GM13977 (cell line): ENCODE measurements at places on chromosomes 16 and 17.
A peak's percentile ranks its signal among the peaks of the same experiment; 100 is the strongest.

DNA sequence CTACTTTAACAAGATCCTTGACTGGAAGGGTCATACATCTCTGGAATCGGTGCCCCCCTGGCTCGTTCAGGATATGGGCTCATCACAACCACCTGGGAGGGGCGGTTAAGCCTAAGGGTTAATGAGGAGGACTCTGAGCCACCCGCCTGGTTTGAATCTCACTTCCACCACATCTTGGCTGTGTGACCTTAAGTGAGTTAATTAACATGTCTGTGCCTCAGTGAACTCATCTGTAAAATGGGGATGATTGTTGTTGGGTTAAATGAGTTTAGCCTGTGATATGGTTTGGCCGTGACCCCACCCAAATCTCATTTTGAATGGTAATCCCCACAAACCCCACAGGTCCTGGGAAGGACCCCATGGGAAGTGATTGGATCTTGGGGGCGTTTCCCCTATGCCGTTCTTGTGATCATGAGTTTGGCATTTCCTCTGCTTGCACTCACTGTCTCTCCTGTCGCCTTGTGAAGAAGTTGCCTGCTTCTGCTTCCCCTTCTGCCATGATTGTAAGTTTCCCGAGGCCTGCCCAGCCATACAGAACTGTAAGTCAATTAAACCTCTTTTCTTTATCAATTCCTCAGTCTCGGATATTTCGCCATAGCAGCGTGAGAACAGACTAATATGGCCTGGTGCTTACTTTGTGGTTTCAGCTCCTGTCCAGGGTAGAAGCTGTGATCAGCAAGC, 214.0 kb upstream of the CIBAR2 start:
- no peak for DNase-seq

DNA sequence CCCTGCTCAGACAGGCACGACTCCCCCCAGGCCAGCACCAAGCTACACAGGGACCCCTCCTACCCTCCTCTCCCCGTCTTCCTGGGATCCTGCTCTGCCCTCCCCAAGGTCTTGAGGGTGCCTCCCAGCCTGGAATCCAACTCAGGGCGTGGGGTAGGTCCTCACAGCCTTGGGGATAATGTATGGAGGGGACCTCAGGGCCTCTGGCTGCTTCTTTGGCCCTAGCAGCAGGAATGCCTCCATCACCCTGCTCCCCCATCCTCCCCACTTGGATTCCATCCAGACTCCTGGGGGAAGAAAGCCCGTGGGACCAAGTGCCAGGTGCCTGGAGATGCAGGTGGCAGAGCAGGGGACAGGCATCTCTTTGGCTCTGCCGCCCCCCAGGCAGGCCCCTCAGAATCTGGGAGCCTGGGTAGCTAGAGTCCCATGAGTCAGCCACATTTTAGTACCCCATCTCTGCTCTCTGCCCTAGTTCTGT, 10.7 kb upstream of the STAC2 start:
- DNase-seq = no peak

- DNase-seq = no peak
Observed at GRCh38 chr16:11430601-11431317, 85.5 kb downstream of the RMI2 start.

DNA sequence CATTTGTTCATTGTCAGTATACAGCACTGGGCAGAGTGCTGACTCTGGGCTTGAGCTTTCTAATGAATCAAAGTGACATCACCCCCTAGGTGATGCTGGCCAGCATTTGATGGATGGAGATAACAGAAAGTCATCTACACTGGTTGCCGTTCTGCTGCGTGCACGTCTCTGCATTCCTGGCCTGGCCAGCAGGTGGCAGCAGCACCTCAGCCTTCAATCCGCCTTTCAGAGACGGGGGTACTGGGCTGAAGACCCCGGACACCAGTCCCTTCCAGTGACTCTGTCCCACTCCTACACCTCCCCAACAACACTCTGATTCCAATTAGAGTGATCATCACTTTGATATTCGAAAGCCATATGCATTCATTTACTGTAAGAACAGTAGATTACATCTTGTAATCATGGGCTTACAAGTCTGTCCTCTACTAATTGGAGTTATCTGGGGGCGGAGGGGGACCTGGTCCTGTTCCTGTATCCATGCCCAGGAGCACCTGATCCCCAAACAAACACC, 6.0 kb downstream of the CPSF4L start:
- DNase-seq = peak; percentile 79

GRCh38 chr17:82752371-82753200, 721 bp downstream of the TBCD start:
- DNase-seq = peak; percentile 60

- peak; percentile 17 for DNase-seq
Observed at GRCh38 chr16:6643080-6643686, 689.5 kb upstream of the RBFOX1 start.
